ENCODE measurements at places on chromosomes 5 and 9.

DNA sequence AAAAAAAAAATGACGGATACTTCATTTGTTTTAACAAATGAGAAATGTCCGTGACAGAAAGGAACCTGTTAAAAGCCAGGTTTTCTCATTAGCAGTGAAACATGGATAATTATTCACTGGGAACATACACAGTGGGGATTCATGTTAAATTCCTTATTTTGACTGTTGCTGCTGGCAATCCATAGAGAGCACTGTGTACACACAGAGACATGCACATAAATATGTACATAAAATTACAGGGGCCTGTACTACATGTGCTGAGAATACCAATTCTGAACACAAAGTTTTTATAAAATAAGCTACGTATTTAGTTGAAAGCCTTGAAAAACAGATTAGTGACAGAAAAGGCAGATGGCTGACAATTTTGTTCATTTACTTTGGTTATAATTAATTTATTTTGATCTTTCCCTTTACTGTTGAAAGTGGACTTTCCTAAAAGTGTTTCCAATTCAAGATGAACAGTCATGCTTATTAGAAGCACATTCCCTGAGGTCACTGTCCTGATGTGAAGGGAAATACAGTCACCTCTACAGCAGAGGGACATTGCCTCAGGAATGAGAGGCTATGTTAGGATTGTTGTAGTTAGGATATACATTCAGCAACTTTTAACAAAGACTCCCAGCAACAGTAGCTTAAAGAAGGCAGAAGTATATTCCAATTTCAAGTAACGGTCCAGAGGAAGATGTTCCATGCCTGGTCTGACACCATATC is 166.7 kb downstream of the SAXO1 start:
- no peak for DNase-seq

DNA sequence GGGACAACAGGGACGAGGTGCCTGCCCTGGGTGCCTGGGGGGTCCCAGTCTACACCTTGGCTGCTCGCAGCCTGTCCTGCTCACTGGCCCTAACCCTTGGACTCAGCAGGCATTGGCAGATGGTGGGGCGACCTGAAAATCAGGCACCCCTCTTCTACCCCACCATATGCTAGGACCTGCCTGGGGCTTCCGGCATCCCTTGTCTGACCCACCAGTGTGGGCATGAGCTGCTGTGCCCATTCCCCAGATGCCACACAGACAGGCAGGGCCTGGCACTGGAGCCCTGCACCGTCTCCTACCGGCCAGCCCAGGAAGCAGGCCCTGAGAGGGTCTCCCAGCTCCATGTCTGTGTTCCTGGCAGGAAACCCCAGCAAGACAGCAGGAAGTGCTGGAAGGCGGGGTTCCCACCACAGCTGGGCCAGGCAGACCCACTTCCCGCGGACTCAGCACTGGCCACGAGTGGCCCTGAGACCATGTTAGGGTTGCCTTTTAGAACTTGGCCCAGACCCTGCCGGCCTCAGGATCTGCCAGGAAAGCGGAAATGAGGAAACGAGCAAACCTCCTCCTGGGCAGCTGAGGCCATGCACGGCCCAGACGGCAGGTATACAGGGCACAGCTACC is 3.1 kb downstream of the NINJ1 start:
- no peak for DNase-seq

- DNase-seq: no peak
Observed at GRCh38 chr9:128481561-128481960, 23.0 kb upstream of the GLE1 start.

DNA sequence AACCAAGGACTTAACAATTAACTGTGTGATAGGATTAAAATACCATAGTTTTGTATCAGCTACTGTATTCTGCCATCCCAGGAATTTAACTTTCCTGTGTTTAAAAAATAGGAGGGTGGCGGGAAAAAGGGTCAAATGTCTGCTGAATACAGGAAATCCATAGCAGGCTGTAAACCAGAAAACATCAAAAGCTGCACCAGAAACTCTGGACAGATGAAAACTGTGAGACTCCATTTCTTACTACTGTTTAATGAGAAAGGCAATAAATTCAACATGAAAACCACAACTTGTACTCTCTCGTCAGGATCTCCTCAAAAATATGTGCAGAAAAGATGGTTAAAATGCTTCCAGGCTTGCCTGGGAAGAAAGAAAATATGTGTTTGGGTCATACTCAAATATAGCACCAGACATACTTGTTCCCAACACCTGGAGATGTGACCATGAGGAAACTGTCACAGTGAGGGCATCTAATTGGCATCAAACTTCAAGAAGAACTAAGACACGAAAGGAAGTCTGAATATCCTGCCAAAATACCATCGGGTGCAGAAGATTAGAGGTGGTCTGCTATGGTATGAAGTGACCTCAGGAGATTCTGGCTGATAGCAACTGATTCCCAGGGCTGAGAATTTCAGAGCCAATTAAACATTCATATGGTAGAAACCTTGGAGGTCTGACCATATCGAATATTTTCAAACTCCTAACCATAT is 164.7 kb upstream of the TARS1 start:
- no peak for DNase-seq

DNA sequence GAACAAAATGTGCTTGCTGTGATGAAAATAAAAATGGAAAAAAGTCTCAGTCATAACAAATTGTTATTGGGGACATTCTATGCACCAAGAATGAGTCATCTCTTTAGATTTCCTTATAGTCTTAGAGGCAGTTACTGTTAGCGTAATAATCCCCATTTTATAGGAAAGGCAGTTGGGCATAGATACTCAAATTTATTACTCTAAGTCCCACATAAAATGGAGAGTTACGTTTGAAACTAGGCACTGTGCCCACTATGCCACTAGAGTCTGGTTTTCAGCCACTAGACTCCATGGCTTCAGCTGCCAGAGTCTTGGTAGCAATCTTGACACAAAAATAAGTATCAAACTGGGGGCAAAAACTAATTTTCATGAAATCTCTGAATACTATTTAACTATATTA is 317.9 kb upstream of the MEF2C start:
- no peak for DNase-seq

- DNase-seq: no peak
Observed at GRCh38 chr9:12230708-12231107, 462.5 kb upstream of the TYRP1 start.

GRCh38 chr5:142828797-142829535 is 58.8 kb downstream of the ARHGAP26 start:
- DNase-seq: no peak

DNA sequence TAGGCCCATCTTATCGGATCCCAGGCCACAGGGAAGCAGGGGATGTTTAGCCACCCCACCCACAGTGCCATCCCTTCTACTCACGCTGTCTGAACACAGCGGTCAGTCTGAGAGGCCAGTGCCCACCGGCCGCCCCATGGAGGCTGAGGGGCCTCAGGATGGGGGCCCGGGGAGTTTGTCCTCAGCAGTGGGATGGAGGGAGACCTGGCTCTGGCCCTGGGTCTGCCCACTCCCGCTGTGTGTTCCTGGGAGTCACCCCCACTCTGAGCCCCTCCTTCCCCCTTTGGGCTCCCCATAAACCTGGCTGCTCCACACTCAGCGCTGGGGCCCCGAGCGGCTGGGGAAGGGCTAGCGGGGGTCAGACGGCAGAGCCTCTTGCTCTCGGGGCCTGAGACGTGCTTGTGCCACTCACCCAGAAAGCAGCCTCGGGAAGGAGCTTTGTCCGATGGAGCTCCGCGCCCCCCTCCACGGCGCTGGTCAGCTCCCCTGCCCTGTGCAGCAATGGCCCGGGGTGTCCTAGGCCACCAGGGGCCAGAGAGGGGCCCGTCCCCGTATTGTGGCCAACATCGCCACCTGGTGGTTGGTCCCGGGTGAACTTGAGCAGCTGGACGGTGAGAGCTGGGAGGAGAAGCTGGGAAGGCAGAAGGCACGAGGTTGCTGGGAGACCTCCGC is 10.9 kb upstream of the LAMC3 start:
- peak; percentile 13 for DNase-seq

GRCh38 chr9:135888766-135889394 is 18.5 kb downstream of the CAMSAP1 start:
- no peak for DNase-seq

- DNase-seq: no peak
Observed at GRCh38 chr5:73129143-73129542, 8.8 kb downstream of the TMEM171 start.

- peak; percentile 24 for DNase-seq
Observed at GRCh38 chr9:120899490-120900068, 22.6 kb upstream of the PHF19 start.

DNA sequence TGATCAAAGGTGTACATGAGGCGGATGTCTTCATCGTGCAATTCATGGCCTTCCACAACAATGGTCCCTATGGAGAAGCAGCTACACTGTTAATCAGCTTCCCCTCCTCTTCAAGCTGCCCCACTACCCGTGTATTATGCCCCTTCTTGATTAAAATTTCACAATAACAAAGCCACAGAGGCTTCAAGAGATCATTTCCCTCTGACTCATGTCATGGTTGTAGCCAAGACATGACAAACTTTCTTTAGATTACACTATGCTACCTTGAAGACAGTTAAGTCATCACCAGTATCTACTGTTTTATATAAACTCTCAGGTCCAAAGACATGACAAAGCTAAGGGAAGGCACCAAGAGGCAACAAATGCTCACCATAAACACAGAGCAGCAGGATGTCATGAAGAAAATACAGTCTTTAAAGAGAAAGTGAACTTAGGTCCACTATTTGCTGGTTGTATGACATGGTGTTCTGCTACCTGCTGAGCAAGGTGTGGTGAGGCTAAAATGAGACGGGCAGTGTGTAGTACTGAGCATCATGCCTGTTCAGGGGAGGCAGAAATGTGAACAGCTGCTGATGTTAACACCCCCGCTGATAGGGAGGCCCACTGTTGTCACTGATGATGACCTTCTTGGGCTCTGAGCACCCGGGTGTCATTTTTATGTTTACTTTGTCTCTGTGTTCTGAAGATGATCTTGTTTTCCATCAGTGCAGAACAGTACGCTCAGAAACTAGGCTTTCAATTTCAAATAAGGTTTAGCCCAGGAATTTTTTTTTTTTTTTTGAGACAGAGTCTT is 48.3 kb downstream of the IARS1 start:
- no peak for DNase-seq

DNA sequence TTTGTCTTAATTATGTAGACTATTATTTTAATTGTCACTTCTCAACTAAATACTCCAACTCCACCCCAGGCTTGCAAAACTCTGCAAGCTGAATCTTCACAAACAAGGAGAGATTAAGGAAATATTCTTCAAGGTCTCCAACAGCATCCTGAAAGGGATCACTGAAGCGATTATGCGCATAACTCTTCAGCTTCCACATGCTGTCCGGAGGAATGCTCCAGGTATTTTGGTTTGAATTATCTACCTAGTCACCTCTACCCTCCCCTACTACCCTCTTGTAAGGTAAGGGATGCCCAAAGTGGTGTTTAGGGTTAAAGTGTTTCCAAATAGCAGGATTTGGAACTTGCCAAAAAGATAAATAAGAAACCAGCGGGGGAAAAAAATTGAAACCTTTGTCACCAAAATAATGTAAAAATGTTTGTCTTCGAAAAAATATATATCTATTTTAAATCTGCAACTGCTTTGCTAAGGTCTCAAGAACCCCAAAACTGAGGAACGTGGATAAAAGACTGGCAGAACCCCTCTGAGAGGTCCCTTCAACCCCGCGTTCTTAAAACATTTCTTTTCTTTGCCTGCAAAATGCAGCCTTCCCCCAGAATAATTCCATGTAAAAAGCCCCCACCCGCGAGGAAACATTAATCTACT is 11.6 kb downstream of the PTCH1 start:
- DNase-seq: no peak

- no peak for DNase-seq
Observed at GRCh38 chr5:64040490-64040889, 78.2 kb upstream of the HTR1A start.

- no peak for DNase-seq
Observed at GRCh38 chr5:144427866-144428265, 257.2 kb downstream of the KCTD16 start.

- no peak for DNase-seq
Observed at GRCh38 chr5:54146916-54147315, 163.5 kb downstream of the ARL15 start.

DNA sequence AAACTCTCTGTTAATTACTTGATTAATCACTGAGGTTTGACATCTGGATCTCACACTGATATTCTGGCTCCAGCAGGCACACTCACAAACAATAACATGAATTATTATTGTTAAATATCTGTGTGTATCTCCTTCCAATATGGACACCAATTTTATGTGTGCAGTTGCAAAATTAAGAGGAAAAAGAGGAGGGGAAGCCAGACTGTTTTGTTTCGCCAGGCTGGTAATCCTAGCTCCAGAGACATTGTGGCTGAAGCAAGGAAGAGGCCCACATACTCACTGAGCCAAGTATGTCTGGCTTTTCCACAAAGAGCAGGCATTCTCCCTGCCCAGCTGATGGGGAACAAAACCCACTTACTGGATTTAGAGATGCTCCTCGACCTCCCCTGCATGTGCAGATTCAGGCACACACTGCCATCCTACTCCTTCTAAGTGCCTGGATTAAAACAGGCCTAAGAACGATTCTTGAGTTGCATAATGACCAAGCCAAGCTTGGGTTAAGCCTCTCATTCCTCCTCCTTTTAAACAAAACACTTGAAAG is 181.9 kb downstream of the ESM1 start:
- DNase-seq: no peak

GRCh38 chr9:85202596-85202995 is 533.1 kb downstream of the NTRK2 start:
- DNase-seq: no peak

DNA sequence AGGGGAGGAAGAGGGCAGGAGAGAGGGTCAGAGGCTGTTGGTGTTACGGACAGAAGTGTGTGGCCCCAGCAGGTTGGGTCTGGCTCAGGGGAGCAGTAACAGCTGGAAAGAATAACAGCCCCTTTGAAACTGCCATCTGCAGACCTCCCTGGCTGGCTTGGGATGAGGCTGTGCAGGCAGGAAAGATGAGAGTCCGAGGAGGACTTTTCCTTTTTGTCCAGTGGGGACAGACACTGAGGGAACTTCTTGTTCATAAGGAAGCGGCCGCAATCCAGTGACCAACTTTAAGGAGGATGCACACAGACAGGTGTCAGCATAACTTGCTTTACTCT is 14.8 kb upstream of the PLEKHG4B start:
- DNase-seq: no peak

GRCh38 chr9:68794898-68795297 is 89.9 kb downstream of the PIP5K1B start:
- DNase-seq: no peak

GRCh38 chr5:66247176-66247960 is 103.3 kb downstream of the SREK1 start:
- no peak for DNase-seq

GRCh38 chr9:14243514-14244042 is 70.4 kb downstream of the NFIB start:
- DNase-seq: no peak

GRCh38 chr9:82320566-82320965 is 332.0 kb downstream of the SPATA31D1 start:
- DNase-seq: no peak

GRCh38 chr5:16120579-16120978 is 59.0 kb downstream of the MARCHF11 start:
- no peak for DNase-seq

GRCh38 chr5:177382423-177383029 is 1.7 kb upstream of the SLC34A1 start:
- DNase-seq: no peak

DNA sequence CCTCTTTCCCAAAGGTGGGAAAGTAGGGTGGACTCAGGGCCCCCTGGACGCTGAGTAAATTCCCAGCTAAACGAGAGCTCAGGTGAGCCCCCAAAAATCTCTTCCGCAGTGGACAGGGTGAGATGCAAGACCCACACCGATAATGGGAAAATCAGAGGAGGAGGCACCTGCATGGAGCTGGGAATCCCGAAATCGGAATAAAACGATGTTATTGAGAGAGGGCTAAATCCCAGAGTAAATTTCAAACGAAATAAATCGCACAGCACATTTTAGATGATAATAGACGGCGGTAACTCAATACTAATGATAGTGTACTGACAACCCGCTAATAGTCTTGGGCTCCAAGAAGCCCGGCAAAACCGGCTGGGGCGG is 3.0 kb upstream of the BARHL1 start:
- no peak for DNase-seq
